A172 (cell line): ENCODE measurements at places on chromosomes 2 and 18.

- DNase-seq = peak; percentile 14
Observed at GRCh38 chr2:215764441-215765048, 248.8 kb downstream of the MREG start.

DNA sequence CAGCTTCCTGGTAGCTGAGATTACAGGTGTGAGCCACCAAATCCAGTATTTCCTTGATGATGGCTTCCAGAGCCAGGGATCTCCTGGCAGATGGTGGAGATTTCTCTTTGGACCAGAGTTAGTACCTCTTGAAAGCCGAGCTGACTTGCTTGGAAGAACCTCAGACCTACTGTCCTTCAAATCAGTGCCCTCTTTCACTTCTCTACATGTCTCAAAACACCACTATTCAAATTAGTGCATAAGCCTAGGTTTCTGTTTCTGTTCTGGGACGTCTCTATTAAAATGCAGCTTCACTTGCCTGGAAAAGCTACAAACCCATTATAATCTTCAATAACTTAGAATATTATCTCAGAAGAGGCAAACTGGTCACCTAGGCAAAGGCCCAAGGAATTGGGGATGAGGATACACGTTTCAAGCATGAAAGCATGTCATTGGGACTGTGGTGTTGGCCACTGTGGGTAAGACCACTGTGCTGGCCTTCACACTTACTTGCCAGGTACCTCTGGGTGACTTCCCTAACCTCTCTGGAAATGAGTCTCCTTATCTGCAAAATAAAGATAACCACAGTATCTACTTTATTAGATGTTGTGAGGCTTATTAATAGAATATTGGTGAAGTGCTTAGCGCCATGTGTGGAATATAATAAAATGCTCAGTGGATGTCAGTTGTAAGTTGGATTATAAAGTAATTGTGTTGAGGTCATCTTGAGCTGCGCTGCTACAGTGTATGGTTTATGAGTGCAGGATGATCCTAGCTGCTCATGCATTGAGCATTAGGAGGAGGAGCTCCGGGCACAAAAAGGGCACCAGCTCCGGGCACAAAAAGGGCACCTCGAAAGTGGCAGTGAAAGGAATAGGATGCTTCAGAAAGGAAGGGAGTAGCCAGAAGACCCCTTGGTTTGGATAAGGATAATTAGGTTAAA lies 84.5 kb downstream of the DOCK10 start:
- no peak for DNase-seq

- no peak for DNase-seq
Observed at GRCh38 chr18:64132871-64133270, 16.0 kb downstream of the LINC00305 start.

- DNase-seq = no peak
Observed at GRCh38 chr2:113341191-113341869, 62.6 kb upstream of the PAX8 start.

- no peak for DNase-seq
Observed at GRCh38 chr2:104758199-104758620, 95.7 kb upstream of the POU3F3 start.

DNA sequence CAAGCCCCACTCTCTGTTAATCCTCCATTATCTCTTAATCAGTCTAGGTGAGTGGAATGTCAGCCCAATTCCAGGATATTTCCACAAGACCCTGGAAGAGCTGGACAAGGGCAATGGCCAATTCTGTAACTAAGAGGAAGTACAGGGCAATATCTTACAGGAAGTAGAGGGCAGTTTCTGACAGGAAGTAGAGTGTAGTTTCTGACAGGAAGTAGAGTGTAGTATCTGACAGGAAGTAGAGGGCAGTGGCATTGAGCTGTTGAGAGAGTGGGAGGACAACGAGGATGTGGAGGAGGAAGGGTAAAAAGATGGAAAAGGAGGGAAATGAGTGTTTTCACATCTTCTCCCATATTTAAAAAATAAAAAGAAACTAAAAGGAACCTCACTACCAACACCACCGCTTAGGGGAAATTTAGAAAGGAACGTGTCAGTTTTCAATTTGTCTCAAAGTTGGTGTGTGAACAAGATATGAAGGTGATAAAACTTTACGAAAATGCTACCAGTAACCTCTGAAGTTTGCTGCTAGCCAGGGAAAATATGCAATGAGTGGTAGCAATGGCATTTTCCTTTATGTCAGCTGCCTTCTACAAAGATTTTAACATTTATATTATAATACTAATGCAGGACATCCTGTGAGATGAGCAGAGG lies 430.9 kb upstream of the HNRNPA3 start:
- DNase-seq = peak; percentile 21

DNA sequence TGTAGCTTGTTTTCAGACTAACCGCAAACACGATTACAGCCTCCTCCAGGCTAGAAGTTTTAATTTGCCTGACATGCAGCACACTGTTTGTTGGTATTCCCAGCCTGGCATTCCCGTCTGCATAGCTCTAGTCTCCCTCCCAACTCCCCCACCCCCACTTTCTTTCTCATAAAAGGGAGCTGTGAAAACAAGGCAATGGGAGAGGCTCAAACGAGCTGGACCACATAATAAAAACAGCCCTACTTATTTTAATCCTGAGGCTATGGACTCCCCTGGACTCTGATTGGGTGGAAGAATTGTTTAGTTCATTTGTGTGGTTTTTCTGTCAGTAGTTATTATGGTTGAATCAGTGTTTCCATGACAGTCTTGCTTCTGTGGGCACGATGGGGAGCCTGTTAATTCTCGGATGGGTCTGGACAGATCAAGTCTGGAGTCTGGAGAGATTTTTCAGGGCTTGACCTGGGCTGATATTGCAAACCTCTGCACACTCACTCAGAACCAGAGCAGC lies 1.2 kb downstream of the STON1 start:
- peak; percentile 84 for DNase-seq

DNA sequence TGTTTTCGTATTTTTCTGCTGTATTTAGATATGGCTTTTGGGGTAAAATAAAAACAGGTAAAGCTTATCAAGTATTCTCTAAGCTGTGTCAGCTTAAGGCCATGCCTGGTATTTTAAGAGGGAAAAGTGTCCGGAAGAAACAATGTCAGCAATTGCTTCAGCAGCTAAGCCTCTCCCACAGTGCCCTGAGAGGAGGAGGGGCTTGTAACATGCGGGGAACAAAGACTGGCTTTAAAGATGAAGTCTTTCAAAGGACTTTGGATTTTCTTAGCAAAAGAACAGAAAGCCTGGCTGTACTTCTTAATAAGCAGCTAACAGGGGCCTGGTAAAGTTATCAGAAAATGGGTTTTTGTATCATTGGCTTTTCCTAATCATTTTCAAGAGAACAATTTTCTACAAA lies 102.8 kb downstream of the PXDN start:
- DNase-seq = no peak

DNA sequence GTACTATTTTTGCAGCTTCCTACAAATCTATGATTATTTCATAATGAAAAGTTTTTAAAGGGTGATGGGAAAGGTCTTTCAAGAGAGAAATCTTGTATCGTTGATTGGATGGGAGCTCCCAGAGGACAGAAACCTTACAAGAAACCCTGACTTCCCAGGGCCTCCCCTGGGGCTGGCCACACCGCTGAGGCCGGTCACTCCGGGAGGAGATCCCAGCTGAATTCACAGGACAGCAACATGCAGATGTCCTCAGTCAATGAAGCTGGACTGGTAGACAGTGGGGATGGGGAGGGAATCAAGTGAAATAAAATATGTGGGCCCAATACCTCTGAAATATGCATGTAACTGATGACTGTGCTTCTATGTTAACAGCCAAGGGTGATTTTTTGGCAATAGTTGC lies 135.6 kb downstream of the TFCP2L1 start:
- DNase-seq = no peak

DNA sequence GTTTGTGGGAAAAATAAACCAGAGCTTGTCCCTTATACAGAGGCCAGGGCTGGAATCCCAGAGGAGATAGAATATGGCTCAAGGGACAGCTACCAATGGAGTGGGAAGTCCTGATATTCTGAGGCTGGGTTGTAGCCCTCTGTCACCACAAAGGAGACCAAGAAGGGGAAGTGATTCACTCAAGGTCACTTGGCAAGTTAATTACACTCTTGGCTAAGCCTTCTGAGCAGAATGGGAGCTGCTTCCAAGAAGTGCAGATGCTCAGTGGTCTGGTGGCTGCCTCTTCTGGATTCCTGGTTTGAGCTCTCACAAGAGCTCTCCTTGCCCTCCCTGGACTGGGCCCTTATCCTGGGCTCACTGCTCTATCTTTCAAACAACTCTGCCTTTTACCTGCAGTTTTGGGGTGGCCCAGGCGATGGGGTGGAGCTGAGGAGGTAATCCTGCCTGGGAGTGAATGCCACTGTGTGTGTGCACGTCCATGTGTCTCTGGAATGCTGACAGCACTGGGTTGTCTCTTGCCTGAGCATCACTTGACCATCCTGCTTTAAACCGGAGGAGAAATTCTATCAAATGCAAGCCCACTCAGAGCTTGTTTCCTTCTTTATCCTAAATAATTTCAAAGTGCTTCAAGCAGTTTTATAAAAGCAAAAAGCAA lies 168.2 kb downstream of the KCNS3 start:
- peak; percentile 64 for DNase-seq

- DNase-seq = peak; percentile 68
Observed at GRCh38 chr2:195657634-195658540, 861 bp downstream of the SLC39A10 start.

DNA sequence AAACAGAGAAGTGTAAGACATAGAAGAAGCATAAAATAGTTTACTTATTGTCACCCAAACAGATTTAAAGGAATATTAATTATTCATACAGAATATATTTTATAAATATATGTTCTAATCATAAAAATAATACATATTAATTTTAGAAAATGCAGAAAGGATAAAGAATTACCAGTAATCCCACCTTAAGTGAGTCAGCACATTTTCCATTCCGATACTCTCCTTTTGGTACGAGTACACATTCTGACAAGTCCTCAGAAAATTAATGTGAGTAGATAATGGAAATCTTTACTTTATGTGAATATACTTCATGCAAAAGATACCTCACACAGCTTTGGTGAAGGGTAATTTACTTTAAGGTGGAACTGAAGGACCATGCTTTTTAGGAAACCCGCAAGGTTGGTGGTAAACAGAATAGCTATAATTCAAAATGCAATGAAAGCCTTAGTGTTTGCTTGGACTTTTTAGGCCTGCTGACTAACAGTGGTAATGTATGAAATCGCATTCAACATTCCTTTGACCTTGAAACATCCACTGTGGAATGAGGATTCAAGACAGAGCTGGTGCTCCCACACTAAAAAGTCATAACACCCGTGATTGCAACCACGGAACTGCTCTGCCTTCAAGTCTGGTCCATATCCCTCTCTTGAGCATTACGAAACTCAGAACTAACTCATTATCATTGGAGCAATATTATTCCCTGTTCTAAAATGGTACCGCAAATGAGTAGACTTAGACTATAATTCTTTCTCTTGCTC lies 28.1 kb upstream of the HTR2B start:
- peak; percentile 47 for DNase-seq

- peak; percentile 52 for DNase-seq
Observed at GRCh38 chr18:32893915-32894314, 121.1 kb upstream of the KLHL14 start.

GRCh38 chr18:73503326-73503725 lies 635.5 kb upstream of the NETO1 start:
- no peak for DNase-seq

DNA sequence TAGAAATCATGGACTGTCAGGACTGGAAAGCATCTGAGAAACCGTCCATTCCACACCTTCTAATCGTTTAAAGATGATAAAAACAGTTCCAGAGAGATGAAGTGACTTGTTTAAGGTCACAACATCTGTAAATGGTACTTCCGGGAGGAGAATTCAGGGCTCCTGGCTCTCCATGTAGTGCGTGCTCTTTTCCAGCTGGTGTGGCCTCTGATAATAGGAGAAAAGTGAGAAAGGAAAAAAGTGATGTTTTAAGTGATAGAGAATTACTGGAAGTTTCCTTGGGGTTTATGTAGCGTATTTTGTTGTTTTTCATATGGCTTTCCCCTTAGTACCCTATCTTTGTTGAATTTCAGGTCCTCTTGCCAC lies 663 bp downstream of the C2orf49 start:
- DNase-seq = no peak

- no peak for DNase-seq
Observed at GRCh38 chr2:40751981-40752380, 300.1 kb upstream of the SLC8A1 start.

- DNase-seq = no peak
Observed at GRCh38 chr18:56393870-56394269, 244.5 kb downstream of the TXNL1 start.

GRCh38 chr18:46761059-46761769 lies 4.4 kb upstream of the ST8SIA5 start:
- DNase-seq = no peak

DNA sequence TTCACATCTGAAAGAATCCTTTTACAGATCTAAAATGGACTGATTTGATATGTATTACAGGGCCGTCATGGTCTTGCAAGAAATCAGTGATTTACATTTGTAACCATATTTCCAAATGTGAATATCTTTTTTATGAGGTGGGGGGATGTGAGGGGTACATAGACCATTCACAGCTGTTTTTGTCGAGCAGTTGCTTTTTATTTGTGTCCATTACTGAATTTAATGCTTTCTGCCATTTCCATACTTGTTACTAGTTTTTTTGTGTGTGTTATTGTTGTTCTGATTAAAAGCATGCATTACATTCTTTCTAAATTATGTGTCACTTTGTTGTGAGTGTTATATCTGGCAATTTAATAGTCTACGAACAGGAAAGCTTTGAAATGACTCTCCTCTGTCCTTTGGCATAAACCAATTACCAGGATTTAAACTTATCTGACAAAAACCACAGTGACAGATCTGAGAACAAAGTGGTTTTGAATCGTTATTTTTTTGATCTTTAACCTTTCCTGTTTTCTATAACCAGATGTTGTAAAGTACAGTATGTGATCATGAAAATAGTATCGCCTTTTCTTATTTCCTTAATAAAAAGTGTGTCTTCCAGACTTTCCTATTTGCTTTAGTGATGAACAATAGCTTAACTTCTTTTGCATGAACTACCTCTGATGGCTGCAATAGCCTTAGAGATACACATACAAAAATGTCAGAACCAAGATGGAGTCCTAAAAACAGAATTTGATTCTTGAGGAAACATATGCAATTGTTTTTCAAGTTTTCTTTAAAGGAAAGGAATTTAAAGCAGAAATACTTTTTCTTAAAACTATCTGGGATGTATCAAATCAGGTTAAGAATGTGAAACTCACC lies 354.2 kb upstream of the ACVR2A start:
- DNase-seq = peak; percentile 11

DNA sequence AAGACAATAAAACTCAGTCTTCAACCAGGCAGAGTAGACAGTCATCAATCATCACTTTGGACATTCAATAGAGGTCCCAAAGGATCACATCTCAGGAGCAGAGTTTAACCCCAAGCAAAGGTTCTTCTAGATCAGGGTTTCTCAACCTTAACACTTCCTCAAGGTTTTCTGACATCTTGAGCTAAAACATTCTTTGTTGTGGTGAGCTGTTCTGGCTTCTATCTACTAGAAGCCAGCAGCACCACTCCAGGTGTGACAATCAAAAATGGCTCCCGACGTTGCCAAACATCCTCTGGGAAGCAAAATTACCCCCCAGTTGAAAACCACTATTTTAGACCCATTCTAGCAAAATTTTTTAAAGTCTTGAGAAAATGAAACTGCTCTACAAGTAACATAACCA lies 22.0 kb downstream of the RTTN start:
- DNase-seq = no peak

GRCh38 chr2:209431701-209432100 lies 7.9 kb downstream of the MAP2 start:
- DNase-seq = peak; percentile 29
